ENCODE measurements at places on chromosomes 7 and 10. TPM values are rescaled to one million over a fixed set of nuclear protein-coding genes. Genes with fewer than 3 reads are reported as not detected.

The TCF7L2 gene
- 0.43 TPM for polyA plus RNA-seq

The ZNF783 gene
- 8.1 TPM for polyA plus RNA-seq

The UBE2H gene
- polyA plus RNA-seq = 66.3 TPM

The ZNF727 gene
- not detected for polyA plus RNA-seq

The LRIT2 gene
- not detected for polyA plus RNA-seq

The LLCFC1 gene
- polyA plus RNA-seq = not detected

The CHST15 gene
- polyA plus RNA-seq = 15.4 TPM

The RBP3 gene
- not detected for polyA plus RNA-seq

The CTTNBP2 gene
- polyA plus RNA-seq = not detected

The STOX1 gene
- 0.24 TPM for polyA plus RNA-seq

The CPA2 gene
- not detected for polyA plus RNA-seq

The MYL10 gene
- polyA plus RNA-seq = not detected

The HOXA9 gene
- 0.20 TPM for polyA plus RNA-seq

The MALSU1 gene
- polyA plus RNA-seq = 68.1 TPM

The CD36 gene
- polyA plus RNA-seq = 0.69 TPM

The FOXI2 gene
- not detected for polyA plus RNA-seq

All from IgD-negative memory B cell (primary cell).